ENCODE measurements at places on chromosomes 3 and 15.

DNA sequence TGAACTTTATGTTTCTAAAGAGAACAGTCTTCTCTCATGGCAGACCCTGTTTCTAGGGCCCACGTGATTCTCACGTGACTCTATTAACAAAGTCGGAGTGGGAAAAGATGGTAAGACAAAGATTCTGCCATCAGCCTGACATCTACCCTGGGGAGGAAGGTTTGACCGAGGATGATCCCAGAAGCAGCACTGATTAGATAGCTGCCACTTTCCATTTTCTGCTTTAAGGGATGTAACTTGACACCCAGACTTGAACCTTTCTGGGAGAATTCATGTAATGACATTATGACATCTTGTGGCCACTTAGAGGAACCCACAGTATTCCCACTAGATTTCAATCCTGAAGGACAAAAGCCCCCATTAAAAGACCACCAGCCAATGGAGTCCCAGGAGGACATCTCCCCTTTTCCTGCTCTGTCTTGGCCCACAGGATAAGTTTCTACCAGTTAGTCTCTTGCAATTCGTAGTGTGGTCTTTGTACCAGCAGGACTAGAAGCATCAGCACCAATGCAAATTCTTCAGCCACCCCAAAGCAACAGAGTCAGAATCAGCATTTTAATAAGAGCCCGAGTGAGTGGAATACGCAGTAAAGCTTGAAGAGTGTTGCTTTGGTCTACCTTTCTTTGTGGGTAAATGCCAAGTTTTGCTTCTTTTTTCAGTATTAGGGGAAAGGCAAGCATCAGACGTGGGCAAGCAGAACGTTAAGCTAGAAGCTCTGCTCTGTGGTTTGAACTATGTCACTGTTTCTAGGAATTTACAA lies 480.5 kb upstream of the PROK2 start:
- no peak for DNase-seq

GRCh38 chr3:69932501-69932900 lies 67.0 kb upstream of the SAMMSON start:
- no peak for DNase-seq

DNA sequence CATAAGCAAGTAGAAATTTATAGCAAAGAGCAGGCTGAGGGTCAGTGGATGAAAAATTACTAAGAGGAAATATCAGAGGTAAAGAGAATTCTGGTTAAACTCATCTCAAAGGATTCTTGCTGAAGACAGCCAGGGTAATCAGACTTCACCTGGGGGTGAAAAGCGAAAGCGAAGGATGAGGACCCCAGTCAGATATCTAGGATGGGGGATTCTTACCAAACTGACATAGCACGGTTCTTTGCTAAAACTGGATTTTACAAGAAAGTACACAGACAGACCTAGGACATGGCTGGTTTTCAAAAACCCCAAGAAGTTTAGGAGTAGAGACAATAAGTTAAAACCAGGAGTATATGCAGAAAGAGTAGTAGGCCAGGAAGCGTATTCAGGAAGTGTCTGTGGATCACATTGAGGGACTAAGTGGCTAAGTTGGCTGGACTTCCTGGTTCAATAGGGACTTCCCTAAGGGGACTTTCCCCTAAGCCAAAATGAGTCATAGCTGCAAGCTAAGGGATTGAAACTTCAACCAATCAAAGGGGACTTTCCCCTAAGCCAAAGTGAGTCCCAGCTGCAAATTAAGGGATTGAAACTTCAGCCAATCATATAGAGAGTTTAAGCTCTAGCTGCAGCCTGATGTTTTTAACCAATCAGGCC lies 2.4 kb upstream of the CFAP91 start:
- no peak for DNase-seq

- no peak for DNase-seq
Observed at GRCh38 chr3:196611761-196612483, 27.6 kb upstream of the NRROS start.

- no peak for DNase-seq
Observed at GRCh38 chr3:10520072-10520471, 14.7 kb upstream of the ATP2B2 start.

DNA sequence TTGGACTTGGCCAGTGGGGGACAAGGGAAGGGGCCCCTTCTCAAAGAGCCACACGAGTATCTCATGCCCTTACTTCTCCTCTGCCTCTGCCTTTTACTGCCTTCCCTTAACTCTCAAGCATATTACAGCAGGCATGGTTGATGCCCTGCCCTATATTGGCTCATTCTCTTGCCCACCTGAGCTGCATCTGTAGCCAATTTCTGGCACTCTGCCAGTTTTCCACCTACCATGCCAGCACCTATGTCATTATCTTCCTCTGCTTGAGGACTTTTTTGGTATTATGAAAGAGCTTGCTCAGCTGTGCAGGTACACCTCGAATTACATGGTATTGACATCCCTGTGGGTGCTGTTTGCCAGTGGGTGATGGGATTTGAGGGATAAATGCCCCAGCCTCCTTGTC lies 181.8 kb downstream of the OXSM start:
- DNase-seq, result no peak

- DNase-seq, result no peak
Observed at GRCh38 chr15:100597862-100598261, 4.1 kb downstream of the LINS1 start.

DNA sequence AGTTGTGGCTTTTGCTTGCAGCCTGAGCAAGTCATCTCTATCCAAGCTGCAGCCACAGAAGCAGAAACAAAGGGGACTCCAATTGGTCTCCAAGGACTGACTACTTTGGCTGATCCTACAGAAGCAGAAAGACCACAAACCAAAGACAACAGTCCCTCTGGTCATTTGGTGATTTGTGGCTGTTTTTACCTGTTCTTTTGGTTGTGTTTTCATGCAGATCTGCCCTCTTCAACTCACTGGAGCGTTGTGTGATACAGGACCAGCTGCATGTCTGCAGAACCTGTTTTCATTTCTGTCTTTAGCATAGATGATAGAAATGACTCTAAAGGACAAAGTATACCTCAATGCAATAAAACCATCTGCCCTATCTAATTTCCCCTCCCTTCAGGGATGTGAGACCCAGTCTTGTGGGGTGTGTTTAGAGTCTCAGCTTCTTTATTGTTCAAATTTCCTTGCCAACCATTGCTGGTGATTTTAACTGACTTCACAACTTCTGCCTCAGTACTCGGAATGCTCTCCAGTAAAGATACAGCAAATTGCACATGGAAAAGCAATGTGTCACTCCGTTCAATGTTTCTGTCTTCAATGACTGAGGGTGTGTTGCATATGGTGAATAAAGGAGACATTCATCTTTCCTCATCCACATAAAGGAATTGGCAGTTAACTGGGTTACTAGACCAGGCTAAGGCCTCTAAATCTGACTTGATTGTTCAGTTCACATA lies 48.9 kb upstream of the SLC7A14 start:
- no peak for DNase-seq

GRCh38 chr15:35723852-35724251 lies 177.9 kb upstream of the DPH6 start:
- no peak for DNase-seq

DNA sequence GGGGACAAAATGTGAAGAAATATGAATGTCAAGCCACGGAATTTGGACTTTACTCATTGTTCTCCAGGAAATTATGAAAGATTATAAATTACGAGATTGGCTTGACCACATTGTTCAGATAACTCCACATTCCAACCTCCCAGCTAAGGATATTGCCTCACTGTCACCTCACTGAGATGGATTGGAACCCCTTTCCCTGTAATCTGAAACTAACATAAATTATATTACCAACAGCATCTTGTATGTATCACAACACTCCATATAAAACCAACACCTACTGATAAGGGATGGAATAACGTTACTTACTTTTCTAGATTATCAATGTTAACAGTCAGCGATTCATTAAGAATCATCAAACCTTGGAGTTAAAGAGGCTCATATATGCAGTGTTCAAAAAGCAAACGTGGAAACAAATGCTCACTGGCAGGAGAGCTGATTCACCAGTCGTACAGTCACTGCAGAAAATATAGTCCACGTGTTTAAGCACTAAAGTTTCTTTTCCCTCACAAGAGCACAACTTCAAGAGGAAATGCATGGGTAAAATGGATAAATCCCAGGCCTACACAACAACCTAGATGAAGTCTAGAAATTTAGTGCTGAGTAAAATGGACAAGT lies 451.5 kb downstream of the FGF12 start:
- DNase-seq, result no peak

GRCh38 chr3:166734734-166735133 lies 645.4 kb downstream of the ZBBX start:
- no peak for DNase-seq

- DNase-seq, result no peak
Observed at GRCh38 chr15:90862487-90862886, 5.9 kb upstream of the FURIN start.

DNA sequence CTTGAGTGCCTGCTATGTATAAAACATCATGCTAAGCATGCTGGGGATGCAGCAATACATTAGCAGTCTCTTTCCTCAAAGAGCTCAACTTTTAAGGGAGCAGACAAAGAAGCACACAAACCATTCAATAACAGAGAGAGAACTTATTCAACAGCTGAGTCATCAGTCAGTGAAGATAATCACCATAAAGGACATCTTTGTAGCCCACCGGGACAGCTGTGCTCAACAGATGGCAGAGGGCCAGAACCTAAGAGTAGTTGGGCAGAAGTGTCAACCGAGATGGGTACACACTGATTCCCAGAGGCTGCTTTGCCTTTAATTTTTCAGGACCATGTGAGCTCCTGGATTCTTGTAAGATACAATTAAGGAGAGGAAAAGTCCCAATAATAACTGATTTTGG lies 4.2 kb upstream of the RAB8B start:
- DNase-seq, result no peak

- no peak for DNase-seq
Observed at GRCh38 chr3:170078620-170079281, 41.0 kb downstream of the GPR160 start.

DNA sequence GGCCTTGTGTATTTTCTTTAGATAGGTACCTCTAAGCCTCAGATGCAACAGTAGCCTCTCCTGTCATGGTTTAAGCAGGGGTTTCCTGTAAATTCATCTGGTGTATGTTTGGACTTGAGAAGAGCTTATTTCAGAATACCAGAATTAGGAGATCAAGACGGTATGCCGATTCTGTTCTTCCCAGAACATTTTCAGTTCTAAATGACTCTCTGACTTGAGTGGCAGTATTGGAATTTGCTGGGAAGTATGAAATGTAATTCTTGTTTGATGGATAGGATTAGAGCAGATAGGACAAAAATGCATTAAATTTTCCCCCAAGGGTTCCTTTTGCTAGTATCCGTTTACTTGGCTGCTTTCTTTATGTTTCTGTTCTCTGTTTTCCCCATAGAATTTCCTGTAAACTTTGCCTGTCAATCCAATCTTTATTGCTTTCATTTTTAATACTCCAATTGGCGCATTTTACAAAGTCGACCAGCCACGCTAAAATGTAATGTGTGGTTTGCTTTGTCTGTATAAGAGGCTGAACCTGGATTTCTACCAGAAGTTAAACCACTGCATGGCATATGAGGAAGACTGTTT lies 612.2 kb downstream of the RBMS3 start:
- no peak for DNase-seq

- DNase-seq, result no peak
Observed at GRCh38 chr3:128578346-128578745, 72.3 kb downstream of the RPN1 start.

GRCh38 chr3:62178032-62178431 lies 195.3 kb downstream of the FEZF2 start:
- DNase-seq, result no peak

DNA sequence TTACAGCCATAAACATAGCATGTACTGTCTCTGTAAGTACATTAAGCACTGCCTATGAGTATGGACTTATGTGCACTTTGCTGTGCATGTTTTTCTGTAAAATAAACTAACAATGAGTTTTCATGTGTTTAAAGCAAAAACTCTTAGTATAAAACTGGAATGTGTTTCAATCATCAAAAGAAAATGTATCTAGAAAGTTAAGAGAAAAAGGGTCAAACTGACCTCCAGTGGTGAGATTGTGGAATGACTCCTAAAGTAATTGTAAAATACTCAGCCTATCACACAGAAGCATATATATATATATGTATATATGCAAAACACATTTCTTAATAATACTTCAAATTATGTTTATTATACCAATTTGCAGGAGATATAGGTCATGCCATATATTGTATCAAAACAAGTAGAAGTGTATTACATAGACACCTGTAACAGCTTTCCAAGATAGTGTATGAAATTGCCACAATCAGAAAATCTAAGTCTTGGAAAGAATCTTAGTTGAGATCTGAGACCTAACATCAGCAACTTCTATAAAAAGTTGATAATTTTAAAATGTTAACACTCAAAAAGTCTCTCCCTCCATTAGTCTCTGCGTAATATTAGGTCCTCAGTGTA lies 199.6 kb downstream of the FMN1 start:
- DNase-seq, result no peak

- DNase-seq, result no peak
Observed at GRCh38 chr3:90091549-90091948, 984.1 kb downstream of the EPHA3 start.

- no peak for DNase-seq
Observed at GRCh38 chr3:9040996-9041395, 77.7 kb upstream of the RAD18 start.

DNA sequence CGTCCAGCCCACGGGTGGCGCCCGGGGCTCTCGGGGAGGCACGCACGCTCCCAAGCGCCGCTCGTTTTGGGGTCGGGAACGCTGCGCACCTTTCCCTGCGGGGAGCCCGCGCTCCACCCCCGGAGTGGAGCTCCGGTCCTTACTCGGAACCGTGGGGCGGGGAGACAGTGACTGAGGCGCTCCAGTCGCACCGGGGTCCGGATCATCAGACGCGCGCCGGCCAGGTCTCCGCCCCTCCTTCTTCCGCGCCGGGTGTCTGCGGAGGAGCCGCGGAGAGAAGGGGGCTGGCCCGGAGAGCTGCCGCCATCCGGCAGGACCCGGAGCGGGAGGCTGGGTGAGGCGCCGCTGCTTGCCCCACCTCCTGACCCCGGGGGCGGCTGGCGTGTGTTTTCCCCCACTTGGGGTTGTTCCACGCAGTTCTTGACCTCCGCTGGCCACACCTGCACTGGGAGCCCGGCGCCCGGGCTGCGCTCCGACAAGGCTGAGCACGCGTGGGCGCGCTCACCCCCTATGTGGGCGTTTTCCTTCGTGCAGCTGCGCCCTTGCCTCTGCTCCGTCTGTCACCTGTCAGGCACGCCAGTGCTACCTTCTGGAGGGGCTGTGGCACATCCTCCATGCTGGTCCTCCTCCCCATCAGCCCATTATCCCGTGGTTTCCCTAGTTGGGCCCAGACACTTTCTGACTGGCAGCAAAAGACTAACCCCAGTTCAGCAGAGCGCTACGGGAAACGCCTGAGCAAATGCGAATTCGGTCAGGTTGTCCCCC lies at the start of gene MCF2L2:
Gene MCF2L2 (minus strand): TSS at position 173 of the 765 bp plus-strand sequence. CDS start 642 bp downstream, outside the sequence.
- DNase-seq, result peak; percentile 46

Data from stimulated activated CD4-positive, alpha-beta T cell treated with anti-CD3 and anti-CD28 coated beads, Interleukin-1b, Interleukin-23, amount 100 ng/mL, for 24 hours (primary cell).